ENCODE measurements at places on chromosomes 13 and 19.
A peak's percentile ranks its signal among the peaks of the same experiment; 100 is the strongest.

GRCh38 chr19:27752530-27753184 lies 1460.3 kb downstream of the UQCRFS1 start:
- no peak for DNase-seq

DNA sequence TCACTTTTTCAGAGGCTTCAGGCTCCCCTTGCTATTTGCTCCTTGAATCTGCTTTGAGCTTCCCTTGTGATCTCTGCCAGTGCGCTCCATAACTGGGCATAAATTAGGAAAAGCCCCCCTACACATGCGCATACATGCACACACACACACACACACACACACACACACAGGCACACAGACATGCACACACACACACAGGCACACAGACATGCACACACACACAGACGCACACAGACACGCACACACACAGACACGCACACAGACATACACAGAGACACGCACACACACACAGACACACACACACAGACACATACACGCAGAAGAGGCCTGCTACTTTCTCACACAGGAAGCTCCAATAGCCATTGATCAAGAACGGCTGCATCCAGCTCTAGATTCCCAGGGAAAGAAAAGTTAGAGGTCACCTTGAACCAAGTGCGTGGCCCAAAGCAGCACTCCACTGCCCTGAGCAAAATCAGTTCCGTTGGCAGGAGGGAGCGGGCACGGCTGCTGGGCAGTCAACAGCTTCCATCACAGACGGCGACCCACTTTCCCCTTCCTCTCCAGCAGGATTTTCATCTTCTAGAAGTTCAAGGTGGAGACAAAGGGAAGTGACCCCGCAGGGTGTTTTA lies 145.6 kb downstream of the DPF1 start:
- DNase-seq: no peak

GRCh38 chr13:49165798-49166752 lies 54.1 kb upstream of the MLNR start:
- no peak for DNase-seq

DNA sequence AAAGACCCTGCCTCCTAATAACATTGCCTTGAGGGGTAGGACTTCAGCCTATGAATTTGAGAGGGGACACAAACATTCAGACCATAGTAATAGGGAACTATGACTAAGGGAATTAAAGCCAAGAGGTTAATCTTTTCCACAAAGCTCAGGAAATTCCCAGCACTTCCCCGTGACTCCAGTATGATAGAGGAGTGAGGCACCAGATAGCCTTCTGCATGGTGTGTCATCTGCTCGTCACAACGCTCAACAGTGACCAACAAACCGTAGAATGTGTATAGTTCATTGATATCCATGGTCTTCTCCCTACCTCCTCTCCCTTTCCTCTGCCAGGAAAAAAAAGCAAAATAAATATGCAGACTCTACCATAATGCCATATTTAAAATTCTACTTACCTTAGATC lies 64.4 kb downstream of the B3GLCT start:
- no peak for DNase-seq

DNA sequence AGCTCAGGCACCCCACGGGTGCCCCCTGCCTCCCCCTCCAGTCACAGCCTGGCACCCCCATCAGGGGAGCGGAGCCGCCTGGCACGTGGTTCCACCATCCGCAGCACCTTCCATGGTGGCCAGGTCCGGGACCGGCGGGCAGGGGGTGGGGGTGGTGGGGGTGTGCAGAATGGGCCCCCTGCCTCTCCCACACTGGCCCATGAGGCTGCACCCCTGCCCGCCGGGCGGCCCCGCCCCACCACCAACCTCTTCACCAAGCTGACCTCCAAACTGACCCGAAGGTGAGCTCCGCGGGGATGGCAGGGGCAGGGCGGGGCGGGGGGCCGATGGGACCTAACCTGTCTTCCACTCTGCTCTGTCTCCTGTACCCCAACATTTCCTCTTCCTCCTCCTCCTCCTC lies 25.0 kb downstream of the CKM start:
- DNase-seq: no peak

DNA sequence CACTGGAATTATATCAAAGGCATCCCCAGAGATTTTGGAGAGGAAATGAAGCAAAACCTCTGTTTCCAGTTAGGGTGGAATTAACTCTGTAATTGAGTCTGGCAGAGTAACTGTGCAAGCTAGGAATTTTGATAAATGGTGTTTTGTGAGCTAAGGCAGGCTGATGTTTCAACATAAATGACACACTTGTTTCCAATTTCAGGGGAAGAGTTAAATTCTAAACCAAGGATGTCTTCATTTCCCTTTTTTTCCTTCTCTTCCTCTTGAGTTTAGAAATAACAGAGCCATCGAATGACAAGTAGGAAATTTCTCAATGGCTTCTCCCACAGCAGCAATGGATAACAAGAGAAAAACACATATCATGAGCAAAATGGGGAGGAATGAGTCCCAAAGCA lies 131.2 kb downstream of the IRS2 start:
- no peak for DNase-seq

GRCh38 chr19:12833418-12833737 lies 1.0 kb downstream of the RTBDN start:
- DNase-seq: no peak

DNA sequence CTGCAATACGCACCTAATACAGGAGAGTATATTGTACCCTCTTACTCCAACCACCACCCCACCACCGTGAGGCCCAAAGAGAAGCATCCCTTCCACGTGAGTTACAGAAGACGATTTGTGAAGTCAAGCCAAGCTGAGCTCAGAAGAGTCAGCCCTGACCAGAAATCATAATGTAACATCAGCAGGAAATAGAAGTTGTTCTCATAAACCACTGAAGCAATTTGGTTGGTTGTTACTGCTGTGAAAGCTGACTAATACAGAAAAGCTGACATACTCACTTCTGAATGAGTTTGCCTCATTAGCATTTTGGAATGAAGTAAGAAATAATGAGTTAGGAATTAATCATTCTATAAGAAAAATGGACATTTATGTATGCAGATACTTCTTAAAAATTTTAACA lies 749.4 kb upstream of the SLC10A2 start:
- DNase-seq: no peak

- DNase-seq: no peak
These were observed 1289.2 kb upstream of the PCDH20 start for GRCh38 chr13:62704875-62705274.

- no peak for DNase-seq
These were observed 13.2 kb downstream of the MED4 start for GRCh38 chr13:48081739-48082138.

GRCh38 chr13:32822771-32823170 lies 193.5 kb upstream of the KL start:
- DNase-seq: no peak

- no peak for DNase-seq
These were observed 949.7 kb upstream of the SLITRK1 start for GRCh38 chr13:84831666-84832657.

DNA sequence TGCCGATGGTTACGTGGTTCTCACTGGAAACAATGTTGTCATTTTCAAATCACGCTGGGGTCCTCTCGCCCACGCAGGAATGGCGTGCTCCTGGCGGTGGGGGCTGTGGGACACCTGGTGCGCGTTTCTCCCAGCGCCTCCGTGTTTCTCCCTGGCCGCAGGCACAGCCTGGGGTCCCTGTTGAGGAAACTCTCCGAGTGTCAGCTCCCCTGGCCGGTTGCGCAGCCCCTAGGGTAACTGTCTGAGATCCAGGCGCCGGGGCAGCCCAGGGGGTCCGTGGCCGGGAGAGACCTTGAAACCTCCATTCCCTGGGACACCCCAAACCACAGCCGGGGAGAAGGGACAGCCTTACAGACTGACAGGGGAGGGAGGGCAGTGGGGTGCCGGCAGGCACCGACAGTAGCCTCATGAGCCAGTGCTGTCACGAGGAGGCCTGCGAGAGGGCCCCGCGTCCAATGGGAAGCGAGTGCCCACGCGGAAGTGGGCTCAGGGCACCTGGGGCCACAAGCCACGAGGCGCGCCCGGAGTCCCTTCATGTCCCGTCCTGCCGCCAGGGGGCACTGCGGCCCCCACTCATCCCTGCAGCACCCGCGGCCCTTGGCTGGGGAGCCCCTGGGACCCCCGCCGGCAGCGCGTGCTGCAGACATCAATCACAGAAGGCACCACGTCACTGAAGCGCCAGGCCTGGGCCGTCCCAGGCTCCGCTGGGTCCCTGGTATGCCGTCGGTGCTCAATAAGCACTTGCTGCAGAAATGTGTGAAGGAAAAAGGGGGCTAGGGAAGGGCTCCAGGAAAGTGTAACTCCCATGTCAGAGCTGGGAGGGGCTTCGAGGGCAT lies 9.5 kb downstream of the ADAMTSL5 start:
- peak; percentile 22 for DNase-seq

DNA sequence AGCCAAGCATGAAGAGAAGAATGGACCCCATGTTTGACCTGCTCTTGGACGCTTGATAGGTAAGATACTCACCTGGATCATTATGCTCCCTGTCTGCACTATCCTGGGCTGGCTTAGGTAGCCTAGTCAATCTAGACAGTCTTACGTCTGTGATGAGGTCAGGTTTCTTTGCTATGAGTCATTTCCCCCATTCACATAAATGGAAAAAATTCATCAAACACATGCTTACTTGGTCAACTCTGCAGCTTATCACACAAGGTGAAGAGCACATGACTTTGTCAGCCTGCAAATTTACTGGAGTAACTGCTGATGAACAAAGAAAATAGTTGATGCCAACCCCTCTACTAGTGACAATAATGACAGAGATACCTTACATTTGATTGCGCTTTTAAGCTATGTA lies 170.0 kb downstream of the NUFIP1 start:
- DNase-seq: peak; percentile 53

- DNase-seq: no peak
These were observed 61.2 kb downstream of the WASF3 start for GRCh38 chr13:26618726-26619125.

DNA sequence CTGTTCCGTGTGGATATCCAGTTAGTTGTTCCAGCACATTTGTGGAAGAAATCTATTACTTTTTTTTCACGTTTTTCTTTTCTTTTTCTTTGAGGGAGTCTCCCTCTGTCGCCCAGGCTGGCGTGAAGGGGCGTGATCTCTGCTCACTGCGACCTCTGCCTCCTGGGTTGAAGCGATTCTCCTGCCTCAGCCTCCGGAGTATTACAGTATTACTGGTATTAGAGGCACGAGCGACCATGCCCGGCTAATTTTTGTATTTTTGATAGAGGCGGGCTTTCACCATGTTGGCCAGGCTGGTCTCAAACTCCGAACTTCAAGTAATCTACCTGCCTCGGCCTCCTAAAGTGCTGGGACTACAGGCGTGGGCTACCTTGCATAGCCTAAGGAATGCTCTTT lies 43.6 kb downstream of the ZNF611 start:
- no peak for DNase-seq

DNA sequence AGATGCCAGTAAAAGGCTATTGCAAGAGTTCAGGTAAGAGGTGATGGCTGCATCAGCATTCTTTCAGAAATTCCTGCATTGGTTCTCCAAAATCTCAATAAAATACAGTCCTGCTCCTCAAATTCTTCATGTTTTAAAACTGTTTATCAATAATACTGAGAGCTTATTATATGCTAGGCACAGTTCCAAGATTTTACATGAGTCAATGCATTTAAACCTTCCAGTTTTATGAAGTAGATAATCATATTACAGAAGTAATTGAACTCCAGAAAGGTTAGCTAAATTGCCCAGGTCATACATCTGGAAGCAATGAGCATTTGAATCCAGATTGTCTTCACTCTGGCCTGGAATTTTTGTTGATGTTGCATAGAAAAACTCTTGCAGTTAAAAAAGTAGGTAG lies 282.9 kb upstream of the SLITRK6 start:
- DNase-seq: no peak

DNA sequence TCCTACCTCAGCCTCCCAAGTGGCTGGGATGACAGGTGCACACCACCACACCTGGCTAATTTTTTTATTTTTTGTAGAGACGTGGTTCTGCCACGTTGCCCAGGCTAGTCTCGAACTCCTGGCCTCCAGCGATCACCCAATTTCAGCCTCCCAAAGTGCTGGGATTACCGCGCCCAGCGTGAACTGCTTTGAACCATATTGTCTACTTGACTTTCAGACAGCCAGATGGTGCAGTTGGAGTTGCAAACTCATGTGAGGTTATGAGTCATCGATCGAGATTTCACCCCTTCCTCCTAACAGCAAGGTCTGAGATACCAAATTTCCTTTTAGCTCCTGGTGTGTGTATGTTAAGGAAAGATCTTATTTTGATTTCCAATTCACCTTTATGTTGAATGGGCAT lies 2.7 kb downstream of the SLC27A1 start:
- DNase-seq: peak; percentile 47

- DNase-seq: peak; percentile 66
These were observed 7.7 kb downstream of the NDUFB7 start for GRCh38 chr19:14563989-14564651.

DNA sequence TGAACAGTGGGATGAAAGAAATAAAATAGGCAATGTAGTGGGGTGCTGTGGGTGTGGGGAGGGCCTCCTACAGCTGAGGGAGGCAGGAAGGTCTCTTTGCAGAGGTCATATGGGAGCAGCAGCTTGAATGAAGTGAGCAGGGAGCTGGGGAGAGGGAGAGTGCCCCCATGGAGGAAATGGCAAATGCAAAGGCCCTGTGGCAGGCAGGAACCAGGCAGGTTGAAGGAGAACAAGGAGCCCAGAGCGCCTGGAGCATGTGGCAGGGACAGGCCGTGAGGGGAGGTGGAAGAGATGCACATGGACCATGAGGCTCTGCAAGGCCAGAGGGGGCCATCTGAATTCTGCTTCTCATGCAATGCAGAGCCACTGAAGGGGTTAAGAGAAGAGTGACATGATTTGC lies 191.8 kb downstream of the URI1 start:
- DNase-seq: no peak

GRCh38 chr19:47111006-47111621 lies 2.5 kb downstream of the ZC3H4 start:
- DNase-seq: no peak

DNA sequence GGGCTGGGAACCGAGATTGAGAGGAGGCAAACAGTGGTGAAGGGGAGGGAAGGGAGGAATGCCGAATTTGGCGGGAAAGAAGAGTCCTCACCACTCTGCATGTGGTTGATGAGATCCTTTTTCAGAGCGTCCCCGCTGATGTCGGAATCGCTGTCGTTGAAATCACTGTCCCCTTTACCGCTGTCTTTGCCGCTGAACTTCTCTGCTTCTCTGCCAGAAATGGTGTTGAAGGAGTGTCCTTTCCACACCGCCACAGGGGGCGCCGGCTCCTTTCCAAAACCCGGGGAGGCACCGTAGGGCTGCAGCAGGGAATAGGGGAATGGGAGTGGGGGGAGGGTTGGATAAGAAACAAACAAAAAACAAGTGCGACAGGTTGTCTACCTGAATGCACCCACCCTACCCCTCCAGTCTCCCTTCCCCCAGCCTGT lies 3.1 kb downstream of the PCDH8 start:
- no peak for DNase-seq

Measured in NCI-H460 (cell line).